ENCODE measurements at places on chromosomes 6 and 20. TPM values are rescaled to one million over a fixed set of nuclear protein-coding genes. Genes with fewer than 3 reads are reported as not detected.
A peak's percentile ranks its signal among the peaks of the same experiment; 100 is the strongest.

The STX11 gene
- 0.97 TPM for total RNA-seq

The DDRGK1 gene
- total RNA-seq: 19.0 TPM

The TCF19 gene
- total RNA-seq: 20.7 TPM

DNA sequence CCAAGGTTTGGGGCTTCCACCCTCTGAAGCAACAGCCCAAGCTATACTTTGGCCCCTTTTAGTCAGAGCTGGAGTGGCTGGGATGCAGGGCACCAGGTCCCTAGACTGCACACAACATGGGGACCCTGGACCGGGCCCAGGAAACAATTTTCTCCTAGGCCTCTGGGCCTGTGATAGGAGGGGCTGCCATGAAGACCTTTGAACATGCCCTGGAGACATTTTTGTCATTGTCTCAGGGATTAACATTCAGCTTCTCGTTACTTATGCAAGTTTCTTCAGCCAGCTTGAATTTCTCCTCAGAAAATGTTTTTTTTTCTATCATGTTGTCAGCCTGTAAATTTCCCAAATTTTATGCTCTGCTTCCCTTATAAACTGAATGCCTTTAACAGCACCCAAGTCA is 82.3 kb downstream of the LRRC1 start:
- no peak for DNase-seq

DNA sequence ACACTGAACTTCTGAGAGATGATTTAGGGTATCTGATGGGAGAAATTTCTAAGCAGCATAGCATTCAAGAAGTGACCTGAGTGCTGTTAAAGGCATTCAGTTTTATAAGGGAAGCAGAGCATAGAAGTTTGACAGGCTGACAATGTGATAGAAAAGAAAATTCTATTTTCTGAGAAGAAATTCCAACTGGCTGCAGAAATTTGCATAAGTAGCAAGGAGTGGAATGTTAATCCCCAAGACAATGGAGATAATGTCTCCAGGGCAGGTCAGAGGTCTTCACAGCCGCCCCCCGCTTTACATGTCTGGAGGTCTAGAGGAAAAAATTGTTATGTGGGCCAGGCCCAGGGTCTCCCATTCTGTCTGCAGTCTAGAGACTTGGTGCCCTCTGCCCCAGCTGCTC is 1361.8 kb upstream of the EYS start:
- no peak for DNase-seq

DNA sequence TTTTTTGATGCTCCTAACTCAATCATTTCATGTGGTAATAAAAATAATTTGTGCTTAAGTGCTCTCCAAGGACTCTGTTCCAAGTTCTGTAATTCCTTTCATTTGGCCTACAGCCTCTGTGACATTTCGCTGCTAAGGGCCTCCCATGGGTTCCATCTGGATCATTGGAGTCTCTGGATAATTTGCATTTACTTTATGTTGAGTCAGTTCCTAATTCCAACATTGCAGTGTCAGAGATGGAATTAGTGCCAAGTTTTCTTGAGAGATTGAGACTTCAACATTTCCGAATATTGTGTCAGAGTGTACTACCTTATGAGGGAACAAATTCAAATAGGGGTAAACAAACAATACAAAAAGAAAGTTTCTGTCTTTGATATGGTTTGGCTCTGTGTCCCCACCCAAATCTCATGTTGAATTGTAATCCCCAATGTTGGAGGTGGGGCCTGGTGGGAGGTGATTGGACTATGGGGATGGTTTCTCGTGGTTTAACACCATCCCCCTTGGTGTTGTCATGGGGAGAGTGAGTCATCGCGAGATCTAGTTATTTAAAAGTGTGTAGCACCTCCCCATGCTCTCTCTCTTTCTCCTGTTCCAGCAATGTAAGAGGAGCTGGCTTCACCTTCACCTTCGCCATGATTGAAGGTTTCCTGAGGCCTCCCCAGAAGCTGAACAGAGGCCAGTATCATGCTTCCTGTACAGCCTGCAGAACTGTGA is 244.1 kb upstream of the TBX18 start:
- DNase-seq: no peak

DNA sequence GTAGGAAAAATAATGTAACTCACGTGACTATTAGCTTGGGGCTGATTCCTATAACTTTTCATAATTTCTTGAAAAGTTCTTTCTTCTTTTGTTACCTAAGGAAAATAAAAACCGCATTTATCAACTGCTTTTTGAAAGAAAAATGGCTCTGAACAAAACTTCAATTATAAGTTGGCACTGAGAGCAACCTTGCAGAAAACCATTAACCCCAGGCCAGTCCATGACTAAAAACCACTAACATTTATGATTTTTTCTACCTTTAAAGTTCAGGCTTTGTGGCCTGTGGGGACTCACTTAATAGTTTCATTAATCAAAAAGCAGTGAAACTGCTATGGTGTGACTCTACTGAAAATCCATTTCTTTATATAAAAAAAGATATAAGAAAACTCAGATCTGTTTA is 69.1 kb upstream of the SAMHD1 start:
- DNase-seq: no peak

DNA sequence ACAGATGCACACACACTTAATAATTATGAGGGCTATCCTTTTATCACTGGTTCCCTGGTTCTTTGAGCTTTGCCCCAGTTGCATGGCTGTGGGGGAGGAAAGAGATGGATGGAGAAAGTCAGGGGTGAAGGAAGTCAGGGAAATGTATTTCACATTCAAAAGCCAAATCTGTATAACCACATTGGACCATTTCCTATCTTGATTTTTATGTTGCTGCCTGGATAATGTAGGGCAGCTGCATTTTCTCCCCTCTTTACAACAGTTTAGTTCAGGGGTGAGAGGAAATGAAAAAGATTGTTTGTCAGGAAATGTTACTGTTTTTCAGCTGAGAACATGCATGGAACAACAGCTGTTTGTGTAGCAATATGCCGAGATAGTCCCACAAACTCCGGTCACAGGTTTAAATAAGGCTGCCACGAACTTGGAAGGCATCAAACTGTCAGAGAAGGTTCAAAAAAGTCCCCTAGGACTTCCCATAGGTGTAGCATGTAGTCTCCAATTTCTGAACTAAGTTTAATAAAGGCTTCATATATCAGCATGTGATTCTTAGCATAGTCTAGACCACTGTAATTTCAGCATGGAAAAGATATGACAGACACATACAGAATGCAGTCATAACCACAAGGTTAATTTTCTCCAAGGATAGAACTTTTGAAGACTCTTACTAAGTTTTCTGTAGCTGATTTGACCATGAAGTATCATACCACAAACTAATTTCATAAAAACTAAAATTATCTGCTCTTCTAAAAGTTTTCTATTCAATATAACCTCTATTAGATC is 82.1 kb upstream of the COL21A1 start:
- peak; percentile 65 for DNase-seq

DNA sequence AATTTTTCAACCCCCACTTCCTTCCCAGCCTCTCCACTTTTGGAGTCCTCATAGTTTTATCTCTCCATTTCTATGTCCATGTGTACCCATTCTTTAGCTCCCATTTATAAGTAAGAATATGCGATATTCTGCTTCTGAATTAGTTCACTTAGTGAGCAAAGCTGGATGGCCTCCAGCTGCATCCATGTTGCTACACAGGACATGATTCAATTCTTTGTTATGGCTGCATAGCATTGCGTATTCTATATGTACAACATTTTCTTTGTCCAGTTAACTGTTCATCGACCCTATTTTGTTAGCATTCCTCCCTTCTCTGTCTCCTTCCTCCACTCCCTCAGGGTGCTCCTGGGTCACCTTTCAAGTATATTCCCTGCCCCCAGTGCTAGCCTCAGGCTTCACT is 210.0 kb upstream of the SSTR4 start:
- no peak for DNase-seq

GRCh38 chr20:62351469-62352401 is 15.4 kb downstream of the LAMA5 start:
- DNase-seq: no peak

DNA sequence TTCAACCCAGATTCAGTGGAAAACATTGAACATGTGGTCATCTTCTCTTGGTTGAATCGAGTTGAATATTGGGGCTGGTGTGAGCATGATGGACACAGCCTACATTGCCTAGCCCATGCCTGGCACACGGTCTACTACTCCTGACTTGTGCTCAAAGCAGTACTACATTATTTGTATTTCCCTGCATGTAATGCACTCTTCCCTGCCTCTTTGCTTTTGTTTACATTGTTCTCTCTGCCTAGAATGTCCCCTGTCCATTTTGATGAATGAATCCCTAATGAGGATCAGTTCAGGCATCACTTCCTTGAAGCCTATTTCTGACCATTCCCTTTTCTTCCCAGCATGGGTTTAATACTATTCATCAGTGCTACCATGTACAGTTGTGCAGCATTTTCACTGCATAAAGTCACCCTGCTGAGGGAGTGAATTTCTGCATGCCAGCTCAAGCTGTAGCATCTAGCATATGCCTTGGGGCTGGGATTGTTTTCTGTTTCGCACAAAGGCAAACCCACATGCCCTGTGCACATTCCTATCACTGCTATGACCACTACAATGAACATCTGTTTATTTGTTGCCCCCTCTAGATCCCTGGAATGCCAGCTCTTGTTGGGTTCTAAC is 75.3 kb upstream of the CCN6 start:
- peak; percentile 29 for DNase-seq

DNA sequence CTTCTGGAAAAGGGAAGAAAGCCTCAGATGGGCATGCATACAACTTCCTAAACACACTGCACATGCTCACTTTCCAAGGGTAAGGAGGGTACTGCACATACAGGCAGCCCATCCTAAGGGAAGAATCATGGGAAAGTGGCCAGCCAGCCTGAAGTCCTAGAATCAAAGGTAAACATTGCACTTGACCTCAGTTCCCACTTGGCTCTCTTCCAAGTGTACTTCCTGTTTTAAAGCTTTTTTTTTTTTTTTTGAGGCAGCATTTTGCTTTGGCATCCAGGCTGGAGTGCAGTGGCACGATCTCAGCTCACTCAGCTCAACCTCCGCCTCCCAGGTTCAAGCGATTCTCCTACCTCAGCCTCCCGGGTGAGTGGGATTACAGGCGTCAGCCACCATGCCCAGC is 225.3 kb upstream of the EPHA7 start:
- peak; percentile 3 for DNase-seq

GRCh38 chr6:137702791-137703424 is 164.2 kb upstream of the TNFAIP3 start:
- DNase-seq: no peak

DNA sequence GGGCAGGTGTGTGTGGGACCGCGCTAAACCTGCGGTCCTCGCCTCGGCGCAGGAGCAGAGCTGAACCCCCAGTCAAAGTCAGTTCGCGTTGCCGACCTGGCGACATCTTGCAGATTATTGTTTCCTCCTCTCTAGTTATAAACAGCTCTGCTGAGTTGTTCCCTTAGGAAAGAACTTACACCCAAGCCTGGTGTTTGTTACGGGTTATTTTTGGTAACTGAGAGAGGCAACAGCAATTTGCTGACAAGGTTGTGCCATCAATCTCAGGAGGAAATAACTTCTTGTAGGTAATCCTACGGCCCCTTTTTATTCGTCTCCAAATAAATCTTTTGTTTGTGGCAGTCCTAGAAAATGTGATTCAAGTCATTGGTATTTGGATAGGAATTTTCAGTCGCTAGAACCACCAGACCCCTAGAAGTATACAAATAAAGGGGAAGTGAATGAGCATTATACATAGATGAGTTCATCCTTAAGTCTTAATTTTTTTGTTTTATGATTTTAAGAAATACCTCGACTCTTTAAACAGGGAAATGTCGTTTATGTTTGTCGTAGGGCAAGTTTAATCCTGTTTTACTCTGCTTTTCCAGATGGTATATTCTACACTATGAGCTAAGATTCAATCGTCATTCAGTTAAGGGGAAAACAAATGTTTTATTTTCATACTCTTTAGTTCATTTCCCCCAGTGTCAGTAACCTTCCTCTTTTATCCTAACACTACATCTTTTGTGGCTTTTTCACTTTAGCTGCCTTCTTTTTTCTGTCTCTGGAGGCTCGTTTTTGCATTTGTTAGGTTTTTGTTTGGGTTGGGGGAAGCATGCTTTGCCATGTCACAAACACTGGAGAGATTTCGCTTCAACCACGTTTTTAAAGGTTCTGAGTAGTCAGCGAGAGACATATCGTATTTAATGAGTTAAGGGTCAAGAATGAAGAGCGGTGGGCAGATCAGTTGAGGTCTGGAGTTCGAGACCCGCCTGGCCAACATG is 1.2 kb downstream of the PM20D2 start:
- peak; percentile 25 for DNase-seq

- no peak for DNase-seq
Observed at GRCh38 chr20:5734602-5735001, 15.6 kb upstream of the SHLD1 start.
